ENCODE measurements at places on chromosomes 4 and X.
A peak's percentile ranks its signal among the peaks of the same experiment; 100 is the strongest.

DNA sequence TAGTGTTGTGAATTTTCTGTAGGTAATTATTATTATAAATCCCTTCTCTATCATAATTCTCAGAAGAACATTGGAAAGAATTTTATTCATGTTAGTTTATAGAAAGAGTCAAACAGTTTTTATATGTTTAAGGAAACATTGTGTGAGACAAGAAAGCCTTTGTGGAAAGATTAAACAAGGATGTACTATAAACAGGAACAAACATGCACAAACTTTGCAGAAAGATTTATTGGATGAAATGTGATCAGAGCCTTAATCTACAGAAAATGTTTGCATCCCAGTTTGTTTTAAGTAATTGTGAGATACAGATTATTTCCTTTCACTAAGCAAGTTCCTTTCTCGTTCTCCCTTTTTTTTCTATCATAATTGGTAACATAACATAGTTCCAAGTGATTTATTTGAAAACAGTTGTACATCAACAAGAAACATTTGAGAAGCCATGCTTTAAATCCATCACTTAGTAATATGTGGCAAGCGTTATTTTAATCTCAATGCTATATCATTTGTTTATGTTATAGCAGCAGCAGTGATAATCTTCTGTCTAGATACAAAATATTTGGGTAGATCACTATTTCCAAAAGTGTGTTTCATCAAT lies 129.4 kb downstream of the SLC4A4 start:
- no peak for DNase-seq

DNA sequence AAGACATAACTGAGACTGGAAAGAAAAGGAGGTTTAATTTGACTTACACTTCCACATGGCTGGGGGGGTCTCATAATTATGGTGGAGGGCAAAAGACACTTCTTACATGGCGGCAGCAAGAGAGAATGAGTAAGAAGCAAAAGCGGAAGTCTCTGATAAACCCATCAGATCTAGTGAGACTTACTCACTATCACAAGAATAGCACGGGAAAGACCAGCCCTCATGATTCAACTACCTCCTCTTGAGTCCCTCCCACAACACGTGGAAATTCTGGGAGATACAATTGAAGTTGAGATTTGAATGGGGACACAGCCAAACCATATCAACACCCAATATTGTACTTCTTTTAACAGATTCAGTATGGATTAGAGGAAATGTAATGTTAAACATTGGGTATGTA lies 646.6 kb downstream of the ANKRD50 start:
- DNase-seq, result no peak

GRCh38 chr4:4415806-4416805 lies 29.2 kb downstream of the NSG1 start:
- DNase-seq, result no peak

DNA sequence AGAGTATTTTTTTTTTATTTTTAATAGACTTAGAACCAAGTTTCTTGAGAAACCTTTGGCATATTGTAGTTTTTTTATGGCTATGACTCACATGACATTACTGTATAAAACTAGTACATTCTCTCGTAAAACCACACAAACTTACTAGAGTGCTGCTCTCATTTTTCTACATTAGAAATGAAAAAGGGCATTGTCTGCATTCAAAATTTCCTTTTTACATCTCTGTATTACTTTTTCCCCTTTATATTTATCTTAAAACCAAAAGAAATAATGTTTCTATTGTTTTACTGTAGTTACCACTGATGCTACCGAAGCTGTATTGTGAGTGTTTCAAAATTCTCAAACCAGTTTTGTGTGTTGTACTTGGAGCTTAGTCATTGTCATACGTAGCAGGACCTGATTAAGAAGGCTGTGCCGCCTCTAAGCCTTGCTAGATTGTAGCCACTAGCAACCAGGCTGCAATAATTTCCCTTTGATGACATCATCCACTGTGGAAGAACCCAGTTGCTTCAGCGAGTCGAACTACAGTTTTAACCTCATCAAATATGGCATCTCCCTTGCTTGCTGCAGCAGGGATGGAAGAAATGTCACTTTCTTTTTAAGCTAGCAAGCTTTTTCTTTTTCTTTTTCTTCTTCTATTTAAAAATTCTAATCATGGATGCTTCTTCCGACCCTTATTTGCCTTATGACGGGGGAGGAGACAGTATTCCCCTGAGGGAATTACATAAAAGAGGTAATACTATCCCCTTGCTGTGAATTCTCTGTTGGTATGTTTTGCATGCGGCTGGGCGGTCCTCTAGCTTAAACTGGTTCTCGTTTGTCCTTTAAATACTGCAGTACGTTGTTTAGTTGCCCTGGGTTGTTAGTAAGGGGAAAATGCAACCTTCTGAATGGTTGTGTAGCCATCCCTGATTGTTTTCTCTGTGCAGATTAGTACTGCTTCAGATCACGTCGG lies 39.6 kb downstream of the CLCN3 start:
- peak; percentile 80 for DNase-seq

DNA sequence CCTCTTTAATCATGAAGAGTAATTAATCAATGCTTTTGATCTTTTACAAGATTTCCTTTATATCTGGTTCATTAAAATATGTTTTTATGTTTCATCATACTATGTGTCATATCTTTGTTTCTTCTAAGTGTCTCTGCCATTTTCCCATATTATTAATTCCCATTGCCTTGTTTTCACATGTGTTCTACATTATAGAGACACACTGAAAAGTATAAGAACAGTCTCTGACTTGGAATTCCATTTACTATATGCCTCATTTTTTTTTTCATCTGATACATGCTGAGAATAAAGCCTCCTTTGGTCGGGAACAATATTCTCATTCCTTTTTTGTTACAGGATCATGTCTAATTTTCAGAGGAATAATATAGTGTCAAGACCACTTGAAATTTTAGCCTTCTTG lies 4.3 kb downstream of the BANK1 start:
- DNase-seq, result no peak

GRCh38 chrX:57070185-57070984 lies 51.0 kb downstream of the SPIN2B start:
- no peak for DNase-seq

GRCh38 chrX:47587091-47587891 lies 5.1 kb downstream of the TIMP1 start:
- DNase-seq, result no peak

DNA sequence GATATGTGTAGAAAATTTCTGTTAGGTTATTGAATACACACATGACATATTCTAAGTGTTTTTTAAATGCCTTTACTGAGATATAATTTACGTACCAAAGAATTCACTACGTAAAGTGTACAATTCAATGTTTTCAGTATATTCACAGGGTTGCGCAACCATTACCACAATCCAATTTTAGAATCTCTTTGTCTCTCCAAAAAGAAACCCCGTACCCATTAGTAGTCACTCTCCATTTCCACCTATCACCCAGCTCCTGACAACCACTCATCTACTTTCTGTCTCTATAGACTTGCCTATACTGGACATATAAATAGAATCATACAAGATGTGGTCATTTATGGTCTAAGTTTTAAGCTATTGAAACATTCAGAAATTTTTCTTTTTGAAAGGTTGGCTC lies 53.0 kb upstream of the FBXW7 start:
- no peak for DNase-seq

DNA sequence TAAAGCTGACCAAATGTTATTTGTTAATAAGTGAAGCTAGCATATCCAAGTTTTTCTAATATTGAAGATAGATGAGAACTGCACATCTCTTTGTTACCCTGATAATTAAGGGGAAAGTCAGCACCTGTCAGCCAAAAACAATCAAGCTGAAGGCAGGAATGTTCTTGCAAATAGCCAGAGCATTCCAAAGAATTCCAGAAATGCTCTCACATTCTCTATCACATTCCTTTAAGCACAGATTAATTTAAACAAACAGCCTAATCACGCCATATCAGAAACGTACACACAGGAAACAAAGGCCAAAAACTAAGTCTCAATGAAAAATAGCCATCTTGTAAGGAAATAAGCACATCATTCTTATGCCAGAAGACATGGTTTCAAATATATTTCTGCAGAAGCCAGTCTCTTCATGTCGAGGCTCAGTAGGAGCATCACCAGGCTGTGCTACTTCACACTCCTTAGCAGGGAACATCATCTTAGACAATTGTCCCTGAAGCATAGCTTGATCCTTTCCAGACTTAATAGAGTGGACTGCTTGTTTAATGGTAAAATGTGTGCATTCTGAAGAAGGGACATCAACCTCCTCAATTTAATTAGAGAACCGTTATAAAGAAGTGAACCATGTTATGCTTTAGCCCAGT lies 252.9 kb upstream of the TTC29 start:
- no peak for DNase-seq

DNA sequence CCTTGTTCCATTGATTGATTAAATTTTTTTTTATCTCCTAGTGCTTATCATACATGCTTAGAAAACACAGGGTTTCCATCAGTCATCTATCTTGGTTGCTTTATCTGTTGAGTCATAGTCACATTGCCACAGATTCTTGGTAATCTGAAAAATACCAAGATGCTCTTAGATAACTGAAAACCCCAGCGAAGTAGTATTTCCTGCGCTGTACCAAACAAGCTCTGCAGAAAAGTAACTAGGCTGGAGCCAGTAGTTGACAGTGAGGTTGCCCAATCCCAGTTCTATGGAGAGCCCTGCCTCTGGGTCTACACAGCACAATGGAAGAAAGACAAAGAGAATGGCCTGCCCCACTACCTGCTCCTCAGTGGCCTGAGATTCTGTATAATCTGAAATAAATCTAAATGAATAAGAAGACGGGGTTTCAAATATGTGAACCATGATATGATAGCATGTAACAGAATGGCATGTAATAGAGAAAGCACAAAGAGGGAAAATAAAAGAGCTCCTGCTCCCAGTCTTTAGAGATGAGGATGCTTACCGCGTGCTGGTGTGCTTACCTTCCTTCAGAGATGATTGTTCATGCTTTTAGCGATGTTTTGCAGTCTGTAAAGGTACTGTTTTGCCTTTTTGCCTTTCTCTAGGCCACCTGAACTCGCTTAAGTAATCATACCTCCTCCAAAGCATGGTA lies 55.3 kb upstream of the RAPGEF2 start:
- no peak for DNase-seq

GRCh38 chr4:5162909-5163508 lies 111.7 kb downstream of the STK32B start:
- DNase-seq, result no peak

GRCh38 chr4:1572521-1572920 lies 111.6 kb downstream of the FAM53A start:
- no peak for DNase-seq

GRCh38 chrX:122641826-122642225 lies 542.3 kb upstream of the GRIA3 start:
- DNase-seq, result no peak

- no peak for DNase-seq
These were observed 585.6 kb downstream of the IL1RAPL1 start for GRCh38 chrX:29172880-29173279.

- peak; percentile 46 for DNase-seq
These were observed at the start of gene CXXC4 for GRCh38 chr4:104494822-104495559. Gene CXXC4, minus strand, starts transcription at chr4:104494894. Its CDS starts 3,092 bp downstream, at chr4:104491802.

GRCh38 chr4:170884969-170885570 lies 795.3 kb upstream of the AADAT start:
- no peak for DNase-seq

DNA sequence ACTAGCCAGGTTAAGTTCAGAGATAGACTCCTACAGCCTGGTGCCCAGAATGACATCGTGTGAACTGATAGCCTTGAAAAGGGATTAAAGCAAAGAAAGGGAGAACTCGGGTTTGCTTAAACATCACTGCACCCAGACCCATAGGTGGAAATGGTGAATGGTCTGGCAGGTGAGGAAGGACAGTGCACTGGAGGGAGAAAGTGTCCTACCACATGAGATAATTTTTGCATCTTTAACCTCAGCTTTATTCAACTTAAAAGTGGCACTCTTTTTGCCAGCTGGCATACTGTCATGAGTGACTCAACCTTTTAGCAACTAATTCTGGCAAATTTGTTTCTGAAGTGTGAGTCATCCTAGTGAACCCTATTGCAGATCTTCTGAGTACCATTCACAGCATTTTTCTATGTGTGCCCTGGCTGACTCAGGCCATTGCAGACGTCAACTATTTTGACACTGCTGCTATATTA lies 53.0 kb upstream of the DAPP1 start:
- no peak for DNase-seq

GRCh38 chr4:107166181-107166580 lies 130.1 kb upstream of the DKK2 start:
- no peak for DNase-seq
